ENCODE measurements at places on chromosomes 5 and 9.

DNA sequence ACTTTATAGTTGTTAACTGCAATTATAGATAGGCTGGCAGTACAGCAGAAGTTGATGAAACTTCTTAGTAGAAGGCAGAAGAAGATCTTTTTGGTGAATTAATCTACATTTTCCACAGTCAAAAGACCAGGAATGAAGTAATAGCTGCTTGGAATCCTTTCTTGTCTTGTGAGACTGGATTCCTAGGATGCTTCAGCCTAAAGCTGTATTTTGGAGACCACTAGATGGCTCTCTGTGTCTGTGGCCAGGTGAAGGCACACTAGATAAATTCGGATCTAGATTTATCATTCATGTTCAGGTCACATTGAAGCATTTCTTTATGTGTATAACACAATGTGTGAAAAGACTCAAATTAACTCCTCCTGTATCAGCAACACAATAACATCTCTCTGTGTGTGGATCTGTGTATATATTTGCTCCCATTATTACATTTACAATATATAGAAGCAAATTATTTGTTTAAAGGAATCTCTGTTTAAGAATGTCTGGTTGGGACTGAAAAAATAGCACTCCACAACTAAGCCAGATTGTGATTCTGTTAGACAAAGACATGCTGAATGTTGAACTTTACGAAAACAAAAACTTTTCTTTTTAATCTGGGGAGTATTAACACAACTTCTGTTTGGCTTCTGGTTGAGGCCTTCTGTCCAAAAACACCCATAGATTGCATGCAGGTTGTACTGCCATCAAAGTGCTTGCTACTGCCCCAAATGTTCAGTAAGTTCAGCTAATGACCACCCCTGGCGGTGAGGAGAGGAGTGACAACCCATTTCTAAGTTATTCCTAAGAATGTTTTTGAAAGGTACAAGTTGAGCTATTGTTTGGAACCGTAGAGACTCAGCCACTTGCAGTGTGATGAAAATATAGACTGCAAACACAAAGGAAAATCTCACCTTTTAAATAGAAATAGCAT lies 10.6 kb downstream of the GRIN3A start:
- peak; percentile 21 for DNase-seq

GRCh38 chr9:16197578-16198370 lies 644.9 kb downstream of the CCDC171 start:
- no peak for DNase-seq

GRCh38 chr9:21174671-21175070 lies 8.2 kb upstream of the IFNA21 start:
- DNase-seq: no peak

- peak; percentile 47 for DNase-seq
Observed at GRCh38 chr9:100087218-100087617, 11.6 kb downstream of the ERP44 start.

DNA sequence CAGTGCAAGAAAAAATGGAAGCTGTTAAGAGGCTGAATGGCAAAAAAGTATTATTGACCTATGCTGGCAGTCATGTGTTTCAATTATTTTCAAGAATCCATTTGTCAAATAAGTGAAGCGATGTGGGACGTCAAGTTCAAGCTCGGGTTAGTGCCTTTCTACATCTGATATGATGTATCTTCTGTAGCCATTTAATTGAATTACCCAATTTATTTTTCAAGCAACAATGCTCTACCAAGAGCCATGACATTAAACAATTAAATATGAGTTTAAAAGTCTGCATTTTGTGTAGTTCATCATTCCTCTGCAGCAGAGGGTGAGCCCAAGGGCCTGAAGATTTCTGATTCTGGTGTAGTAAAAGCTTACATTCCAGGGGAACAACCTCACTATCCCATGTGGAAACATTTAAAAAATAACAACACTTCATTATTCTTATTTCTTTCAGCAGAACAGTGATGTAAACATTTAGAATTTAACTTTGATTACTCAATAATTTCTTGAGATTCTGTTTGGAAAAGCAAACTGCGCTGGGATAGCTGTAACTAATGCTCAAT lies 619.7 kb upstream of the ARRDC3 start:
- no peak for DNase-seq

GRCh38 chr9:109789971-109790370 lies 10.0 kb downstream of the PALM2AKAP2 start:
- DNase-seq: no peak

- peak; percentile 3 for DNase-seq
Observed at GRCh38 chr9:130997925-130998596, 10.9 kb upstream of the LAMC3 start.

DNA sequence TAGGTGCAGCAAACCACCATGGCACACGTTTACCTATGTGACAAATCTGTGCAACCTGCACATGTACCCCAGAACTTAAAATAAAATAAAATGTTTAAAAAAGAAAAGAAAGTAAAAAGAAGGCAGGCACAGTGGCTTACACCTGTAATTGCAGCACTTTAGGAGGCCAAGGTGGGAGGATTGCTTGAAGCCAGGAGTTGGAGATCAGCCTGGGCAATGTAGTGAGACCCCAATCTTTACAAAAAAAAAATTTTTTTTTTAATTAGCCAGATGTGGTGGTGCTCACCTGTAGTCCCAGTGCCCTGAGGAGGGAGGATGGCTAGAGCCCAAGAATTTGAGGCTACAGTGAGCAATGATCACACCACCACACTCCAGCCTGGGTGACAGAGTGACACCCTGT lies 12.5 kb upstream of the LHFPL2 start:
- no peak for DNase-seq

- no peak for DNase-seq
Observed at GRCh38 chr9:33151007-33151557, 16.1 kb downstream of the B4GALT1 start.

- DNase-seq: no peak
Observed at GRCh38 chr5:111252799-111253545, 28.8 kb downstream of the CAMK4 start.

GRCh38 chr5:149679876-149680809 lies 50.0 kb upstream of the PPARGC1B start:
- no peak for DNase-seq

GRCh38 chr5:53364061-53364460 lies 116.4 kb upstream of the FST start:
- DNase-seq: no peak

GRCh38 chr9:4237748-4238511 lies 61.9 kb downstream of the GLIS3 start:
- no peak for DNase-seq

- no peak for DNase-seq
Observed at GRCh38 chr9:137505421-137506140, 44.6 kb downstream of the PNPLA7 start.

GRCh38 chr5:85760519-85760918 lies 857.2 kb upstream of the COX7C start:
- no peak for DNase-seq

- DNase-seq: no peak
Observed at GRCh38 chr5:100576217-100576751, 41.1 kb downstream of the FAM174A start.

DNA sequence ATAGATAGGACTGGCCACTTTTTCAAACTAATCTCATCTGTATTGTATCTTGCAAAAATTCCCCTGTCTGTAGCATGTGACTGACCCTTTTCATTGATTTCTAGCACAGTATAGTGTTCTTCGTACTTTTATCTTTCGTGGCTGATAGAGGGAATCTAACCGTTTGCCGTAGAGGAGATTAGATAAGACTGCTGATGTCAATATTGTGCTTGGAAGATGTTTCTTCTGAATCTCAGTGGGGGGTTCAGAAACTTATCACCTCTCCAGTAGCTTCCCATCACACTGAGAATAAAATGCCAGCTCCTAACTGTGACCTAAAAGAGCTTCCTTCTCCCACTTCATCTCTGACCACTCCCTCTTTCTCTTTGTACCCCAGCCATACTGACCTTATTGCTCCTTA lies 25.4 kb upstream of the ALDOB start:
- DNase-seq: no peak

- DNase-seq: no peak
Observed at GRCh38 chr9:35923927-35924763, 14.9 kb downstream of the SPAAR start.

- DNase-seq: no peak
Observed at GRCh38 chr9:98596486-98596885, 112.2 kb downstream of the GABBR2 start.

DNA sequence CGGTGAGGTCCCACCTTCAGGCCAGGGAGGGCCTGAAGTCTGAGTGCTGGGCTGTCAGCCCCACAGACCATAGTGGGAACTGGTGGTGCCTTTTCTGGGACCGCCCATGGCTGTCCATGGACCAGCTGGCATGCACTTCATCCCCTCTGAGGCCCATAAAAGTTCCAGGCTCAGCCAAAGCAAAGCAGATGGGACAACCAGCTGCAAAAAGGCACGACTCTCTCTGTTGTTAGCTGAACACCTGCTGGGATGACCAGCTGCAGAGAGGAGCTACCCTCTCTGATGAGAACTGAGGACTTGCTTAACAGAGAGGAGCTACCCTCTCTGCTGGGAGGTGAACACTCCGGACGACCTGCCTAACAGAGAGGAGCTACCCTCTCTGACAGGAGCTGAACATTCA lies 844.3 kb upstream of the DMAC1 start:
- no peak for DNase-seq

- no peak for DNase-seq
Observed at GRCh38 chr5:73295447-73295846, 122.5 kb downstream of the TMEM174 start.

DNA sequence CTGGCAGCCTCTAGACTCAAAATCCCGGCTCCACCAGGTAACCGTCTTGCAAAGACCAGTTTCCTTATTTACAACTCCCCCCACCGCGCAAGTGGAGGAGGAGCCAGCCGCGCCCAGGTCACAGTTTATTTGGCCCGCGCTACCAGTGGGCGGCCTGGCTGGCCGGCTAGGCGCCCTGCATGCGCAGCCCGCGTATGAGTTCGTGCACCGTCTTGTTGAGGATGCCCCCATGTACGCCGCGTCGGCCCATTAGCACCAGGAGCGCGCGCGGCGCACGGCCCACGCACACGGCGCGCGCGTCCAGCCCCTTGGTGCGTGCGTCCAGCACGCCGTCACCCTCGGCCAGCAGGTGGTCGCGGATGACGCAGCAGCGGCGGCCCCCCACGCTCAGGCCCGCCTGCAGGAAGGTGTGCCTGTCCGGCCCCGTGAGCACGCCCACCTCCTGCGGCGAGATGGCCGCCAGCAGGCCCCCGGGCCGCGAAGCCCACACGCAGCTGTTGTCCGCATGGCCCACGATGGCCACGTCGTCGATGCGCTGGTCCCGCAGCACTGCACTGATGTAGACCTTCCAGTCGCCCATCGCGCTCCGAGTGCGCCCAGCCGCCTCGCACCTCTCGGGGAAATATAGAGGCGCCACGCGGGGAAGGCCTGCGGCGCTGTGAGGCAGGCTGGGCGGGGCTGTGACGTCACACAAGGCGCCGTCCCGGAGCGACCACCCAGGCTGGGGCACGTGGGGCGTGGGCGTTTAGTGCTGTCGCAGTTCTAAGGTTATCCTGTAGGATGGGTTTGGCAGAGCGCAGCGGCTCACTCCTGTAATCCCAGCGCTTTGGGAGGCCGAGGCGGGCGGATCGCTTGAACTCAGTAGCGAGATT lies at the start of gene PFN3:
Gene PFN3, minus strand, starts transcription at position 665 of the 872 bp plus-strand sequence. Its CDS starts 85 bp downstream, at position 580.
- no peak for DNase-seq

- no peak for DNase-seq
Observed at GRCh38 chr9:843427-843785, 1.9 kb downstream of the DMRT1 start.

GRCh38 chr9:131845305-131846298 lies 105.7 kb upstream of the RAPGEF1 start:
- no peak for DNase-seq

DNA sequence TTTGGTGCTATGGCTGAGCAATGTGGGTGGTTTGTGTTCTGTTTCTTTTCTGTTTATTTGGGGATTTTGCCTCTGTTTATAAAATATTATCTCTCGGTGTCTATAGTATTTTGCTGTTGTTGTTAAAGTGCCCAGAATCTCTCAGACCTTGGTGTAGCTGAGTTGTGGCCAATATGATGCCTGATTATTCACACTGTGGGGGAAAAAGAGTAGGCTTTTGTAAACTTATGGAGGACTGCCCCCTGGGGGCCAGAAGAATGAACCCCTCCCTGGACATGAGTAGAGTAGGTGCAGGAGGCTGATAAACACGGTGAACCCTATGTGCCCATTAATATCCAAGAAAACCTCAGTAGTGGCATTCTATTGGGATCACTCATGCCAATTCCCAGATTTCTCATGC lies 49.0 kb upstream of the DPYSL3 start:
- DNase-seq: no peak

GRCh38 chr5:143037071-143037470 lies 266.9 kb downstream of the ARHGAP26 start:
- no peak for DNase-seq

DNA sequence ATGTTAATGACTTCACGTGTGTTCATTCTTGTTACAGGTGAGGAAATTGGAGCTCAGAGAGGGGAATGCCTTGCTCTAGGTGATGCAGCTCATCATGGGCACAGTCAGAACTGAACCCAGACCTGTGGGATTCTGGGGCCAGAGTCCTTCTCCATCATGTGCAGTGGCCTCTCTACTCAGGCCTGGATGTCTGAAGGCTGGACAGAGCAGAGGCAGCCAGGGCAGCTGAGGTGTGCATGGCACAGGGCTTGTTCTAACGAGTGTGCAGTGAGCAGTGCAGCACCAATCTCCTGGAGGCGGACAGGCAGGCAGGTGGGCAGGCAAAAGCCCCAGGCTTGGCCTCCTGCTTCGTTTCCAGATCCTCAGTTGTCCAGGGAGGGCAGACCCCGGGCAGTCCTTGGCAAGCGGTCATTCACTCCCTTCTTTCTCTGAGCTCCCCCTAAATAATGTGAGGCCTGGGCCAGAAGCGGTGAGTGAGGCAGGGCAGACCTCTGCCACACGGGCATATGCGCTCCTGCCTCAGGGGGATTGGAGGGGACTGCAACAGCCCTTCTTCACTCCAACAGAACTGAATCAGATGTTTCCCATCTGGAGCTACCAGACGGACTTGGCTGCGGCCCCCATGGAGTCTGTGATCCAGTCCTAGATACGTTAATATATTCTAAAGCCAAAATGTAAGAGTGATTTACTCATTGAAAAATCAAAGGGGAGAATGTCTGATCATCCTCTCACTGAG lies 68.7 kb upstream of the FSTL4 start:
- DNase-seq: no peak

DNA sequence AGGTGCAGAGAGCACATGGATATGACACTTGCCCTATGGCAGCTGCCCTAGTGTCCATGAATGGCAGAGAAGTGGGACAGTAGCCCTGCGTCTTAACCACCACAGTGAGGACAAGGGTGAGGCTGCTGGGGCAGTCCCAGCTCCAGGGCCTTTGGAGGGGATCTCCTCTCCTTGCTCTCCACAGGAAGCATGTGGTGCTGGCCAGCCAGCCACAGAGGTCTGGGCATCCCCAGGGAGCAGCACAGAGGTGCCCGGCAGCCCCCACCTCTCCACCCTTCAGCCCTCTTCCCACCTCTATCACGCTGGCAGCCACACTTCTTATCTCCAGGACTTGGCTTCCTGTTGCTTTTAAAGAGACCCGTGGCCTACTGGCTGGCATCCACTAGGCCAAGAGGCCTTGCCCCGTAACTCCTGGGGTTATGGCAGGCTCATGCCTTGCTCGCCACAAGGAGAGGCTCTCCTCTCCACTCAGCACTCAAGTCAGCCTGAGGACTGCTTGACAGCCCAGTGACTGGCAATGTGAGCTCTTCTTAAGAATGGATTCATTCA lies 21.9 kb downstream of the CSF2 start:
- peak; percentile 19 for DNase-seq

- no peak for DNase-seq
Observed at GRCh38 chr5:133289686-133290367, 238.0 kb downstream of the HSPA4 start.

GRCh38 chr9:131406563-131407436 lies 12.9 kb downstream of the PRRC2B start:
- DNase-seq: peak; percentile 37

- DNase-seq: no peak
Observed at GRCh38 chr5:135139381-135140134, 105.5 kb upstream of the PITX1 start.

Data from CD4-positive, alpha-beta T cell treated with Interleukin-10 for 1 hour (primary cell).